ENCODE measurements at places on chromosomes 13 and 19. TPM values are rescaled to one million over a fixed set of nuclear protein-coding genes. Genes with fewer than 3 reads are reported as not detected.

RNF225 gene
- 0.70 TPM for total RNA-seq

DNA sequence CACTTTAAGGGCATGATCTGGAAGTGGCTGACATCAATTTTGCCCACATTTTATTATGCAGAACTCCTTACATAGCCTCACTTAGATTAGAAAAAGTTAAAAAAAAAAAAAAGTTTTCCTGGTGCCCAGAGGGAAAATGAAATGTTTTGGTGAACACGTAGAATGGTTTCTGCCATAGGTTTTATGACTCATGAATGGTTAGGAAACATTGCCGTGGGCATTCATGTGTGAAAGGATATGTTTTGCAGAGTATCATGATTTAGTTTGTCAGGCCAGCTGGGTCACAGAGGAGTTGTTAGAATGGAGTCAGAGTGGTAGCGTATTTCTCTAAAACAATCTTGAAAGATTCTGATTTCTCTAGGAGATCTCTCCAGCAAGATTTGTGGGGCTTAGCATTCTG lies 133.8 kb downstream of the MRPL57 start:
- DNase-seq = no peak

DNA sequence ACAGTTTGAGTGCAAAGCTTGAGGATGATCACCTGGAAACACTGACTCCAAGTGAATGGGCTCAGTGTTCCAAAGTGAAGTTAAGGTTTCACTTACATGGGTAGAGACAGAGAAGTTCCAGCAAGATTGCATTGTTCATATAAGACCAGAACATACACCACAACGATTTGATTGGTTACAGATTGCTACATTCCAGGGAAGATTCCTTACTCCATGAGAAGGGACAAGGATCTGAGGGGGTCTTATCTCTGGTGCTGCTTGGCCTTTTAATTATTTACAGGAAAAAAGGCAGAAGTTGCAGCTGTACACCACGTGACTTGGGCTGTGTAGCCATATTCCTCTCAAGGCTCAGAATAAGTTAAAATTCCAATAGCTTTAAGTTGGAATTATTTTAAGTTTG lies 12.3 kb downstream of the WDFY2 start:
- no peak for DNase-seq

DNA sequence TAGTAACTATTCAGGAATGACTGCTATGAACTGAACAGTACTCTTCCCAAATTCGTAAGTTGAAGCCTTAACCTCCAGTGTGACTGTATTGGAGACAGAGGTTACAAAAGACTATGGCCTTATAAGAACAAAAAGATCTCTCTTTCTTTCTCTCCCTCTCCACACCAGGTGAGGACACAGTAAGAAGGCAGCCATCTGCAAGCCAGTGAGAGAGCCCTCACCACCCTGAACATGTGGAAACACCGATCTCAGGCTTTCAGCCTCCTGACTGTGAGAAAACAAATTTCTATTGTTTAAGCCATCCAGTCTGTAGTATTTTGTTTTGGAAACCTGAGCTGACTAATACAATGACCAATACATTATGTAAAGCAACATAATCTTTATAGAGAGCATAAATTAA lies 888.9 kb downstream of the SLITRK1 start:
- no peak for DNase-seq

DNA sequence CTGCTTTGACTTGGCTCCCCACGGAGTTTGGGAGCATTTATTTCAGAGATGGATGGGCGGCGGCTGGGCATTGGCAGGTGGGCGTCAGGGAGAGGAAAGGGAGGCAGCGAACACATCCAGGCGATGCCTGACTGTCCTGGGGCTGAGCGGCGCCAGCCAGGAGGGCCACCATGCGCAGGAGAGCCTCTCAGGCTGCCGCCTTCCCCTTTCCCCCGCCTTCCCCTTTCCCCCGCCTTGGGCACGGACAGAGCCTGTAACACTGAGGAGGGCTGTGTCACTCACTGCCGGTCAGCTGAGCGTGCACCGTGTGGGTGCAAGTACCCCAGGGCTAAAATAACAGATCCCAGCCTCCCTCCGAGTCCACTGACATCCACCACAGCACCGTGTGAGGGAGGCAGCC lies 11.4 kb downstream of the MCF2L start:
- DNase-seq = no peak

DNA sequence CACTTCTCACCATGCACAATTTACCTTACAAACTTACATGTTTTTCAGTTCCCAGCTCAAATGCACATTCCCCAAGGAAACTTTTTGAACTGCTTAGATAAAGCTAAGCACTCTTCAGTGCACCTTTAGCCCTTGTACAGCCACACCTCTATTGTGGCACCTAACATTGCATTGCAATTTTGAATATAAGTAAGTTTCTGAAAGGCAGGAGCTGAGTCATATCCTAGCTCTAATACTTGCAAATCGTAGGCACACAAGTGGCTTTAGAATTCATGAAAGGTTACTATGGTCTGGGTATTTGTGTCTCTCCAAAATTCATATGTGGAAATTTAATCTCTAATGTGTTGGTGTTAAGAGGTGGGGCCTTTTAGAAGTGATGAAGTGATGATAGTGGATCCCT lies 4.9 kb upstream of the ESD start:
- no peak for DNase-seq

DNA sequence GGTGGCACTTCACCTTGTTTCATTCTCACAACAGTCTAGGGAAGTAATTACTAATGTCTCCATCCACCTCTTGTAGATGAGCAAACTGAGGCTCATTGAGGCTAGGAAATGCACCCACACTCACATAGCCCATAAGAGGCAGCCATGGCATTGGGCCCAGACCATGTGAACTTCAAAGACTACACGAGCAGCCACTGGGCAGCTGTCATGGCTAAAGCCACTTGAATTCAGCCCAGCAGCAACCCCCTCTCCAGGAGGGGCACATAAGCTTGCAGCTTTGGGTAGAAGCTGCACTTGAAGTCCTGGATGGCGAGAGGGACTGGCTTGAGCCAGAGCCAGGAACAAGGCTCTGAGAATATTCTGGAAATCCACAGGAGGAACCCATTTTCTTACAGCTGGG lies 13.4 kb downstream of the ALOX5AP start:
- DNase-seq = no peak

DNA sequence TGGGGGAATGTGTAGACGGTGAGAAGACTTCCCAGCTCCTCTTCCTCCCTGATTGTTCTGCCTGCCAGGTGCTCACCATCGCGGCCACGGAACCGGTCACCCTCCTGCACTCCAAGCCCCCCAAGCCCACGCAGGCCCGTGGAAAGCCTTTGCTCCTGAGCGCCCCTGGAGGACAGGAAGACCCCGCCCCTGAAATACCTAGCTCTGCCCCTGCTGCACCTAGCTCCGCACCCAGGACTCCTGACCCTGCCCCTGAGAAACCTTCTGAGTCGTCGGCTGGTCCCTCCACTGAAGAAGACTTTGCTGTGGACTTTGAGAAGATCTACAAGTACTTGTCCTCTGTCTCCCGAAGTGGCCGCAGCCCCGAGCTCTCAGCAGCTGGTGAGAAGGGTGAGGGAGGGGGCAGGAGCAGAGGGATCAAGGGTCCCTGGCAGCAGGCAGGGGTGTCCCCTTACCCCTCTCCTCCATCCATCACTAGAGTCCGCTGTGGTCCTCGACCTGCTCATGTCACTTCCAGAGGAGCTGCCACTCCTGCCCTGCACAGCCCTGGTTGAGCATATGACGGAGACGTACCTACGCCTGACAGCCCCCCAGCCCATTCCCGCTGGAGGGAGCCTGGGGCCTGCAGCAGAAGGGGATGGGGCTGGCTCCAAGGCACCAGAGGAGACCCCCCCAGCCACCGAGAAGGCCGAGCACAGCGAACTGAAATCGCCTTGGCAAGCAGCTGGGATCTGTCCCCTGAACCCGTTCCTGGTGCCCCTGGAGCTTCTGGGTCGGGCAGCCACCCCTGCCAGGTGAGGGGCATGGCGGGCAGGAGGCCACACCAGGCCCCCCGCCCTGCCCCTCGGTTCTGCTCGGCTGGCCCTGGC lies 2.1 kb downstream of the SNAPC2 start:
- no peak for DNase-seq

DNA sequence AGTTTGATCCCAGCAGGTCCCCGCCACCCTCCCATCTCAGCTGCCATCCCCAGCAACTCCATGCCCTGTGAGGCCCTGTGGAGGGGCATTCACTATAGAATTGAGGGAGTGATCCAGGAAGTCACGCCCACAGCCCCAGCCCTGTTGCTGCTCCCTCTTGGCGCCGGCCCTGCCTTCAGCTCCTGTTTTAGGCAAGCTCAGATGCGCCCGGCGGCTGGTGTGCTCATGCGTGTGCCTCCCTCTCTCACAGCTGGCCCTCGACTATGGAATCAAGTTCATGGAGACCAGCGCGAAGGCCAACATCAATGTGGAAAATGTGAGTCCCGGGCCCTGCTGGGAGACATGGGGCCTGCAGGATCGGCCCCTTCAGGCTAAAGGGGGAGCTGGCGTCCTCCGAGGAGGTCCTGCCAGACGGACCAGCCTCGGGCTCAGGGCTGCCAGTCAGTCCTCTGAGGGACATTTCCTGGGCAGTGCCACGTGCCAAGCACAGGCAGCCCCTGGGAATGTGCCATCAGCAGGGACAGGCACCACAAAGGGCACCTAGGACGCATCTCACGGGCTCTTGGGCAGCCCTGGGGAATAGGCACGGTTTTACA lies 15.6 kb upstream of the HSH2D start:
- DNase-seq = no peak

GRCh38 chr19:33509774-33510173 lies 11.8 kb downstream of the PEPD start:
- no peak for DNase-seq

Data from activated CD8-positive, alpha-beta memory T cell treated with anti-CD3 and anti-CD28 coated beads, Interleukin-2, amount 10 ng/mL, durations not matched to agents 7 days and 5 days (primary cell).